NCI-H1436 (cell line): ENCODE measurements at places on chromosomes 7 and 10.

- DNase-seq, result peak; percentile 39
Measured at GRCh38 chr10:71486484-71487114, 89.9 kb downstream of the CDH23 start.

DNA sequence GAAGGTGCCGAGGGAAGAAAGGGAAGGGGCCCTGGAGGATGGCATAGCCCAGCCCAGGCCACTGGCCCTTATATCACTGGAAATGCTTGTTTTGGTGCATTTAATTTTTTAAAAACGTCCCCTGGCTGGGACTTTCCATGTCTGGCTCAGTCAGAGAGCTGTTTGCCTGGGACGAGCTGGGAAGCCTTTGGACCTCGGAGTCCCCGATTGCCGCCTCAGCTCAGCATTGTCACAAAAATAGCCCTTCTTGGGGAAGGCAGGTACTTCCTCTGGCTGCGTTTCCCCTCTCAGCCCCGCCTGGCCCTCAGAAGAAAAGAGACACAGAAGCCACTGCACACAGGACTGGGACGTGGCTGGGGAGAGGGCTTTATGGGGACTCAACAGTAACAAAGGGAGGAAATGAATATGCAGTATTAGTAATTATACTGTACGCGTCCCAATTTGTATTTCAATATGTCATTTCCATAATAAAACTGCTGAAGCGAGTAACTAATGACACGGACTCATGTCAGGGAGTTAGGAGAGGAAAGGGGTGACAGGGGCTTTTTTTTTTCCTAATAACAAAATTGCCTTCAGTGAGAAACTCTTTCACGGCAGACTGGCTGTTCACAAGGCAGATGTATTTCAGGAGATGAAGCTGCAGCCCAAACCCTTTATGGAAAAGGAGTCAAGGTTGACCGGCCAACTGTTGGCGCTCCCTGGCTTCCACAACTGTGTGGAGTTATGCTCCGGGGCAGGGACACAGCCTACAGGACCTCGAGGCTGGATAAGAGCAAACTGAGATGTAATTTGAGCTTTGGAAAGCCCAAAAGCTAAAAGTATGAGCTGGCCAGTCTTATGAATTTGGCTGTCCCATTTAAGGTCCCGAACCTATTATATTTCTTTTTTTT is 31.0 kb upstream of the MXI1 start:
- DNase-seq, result no peak

DNA sequence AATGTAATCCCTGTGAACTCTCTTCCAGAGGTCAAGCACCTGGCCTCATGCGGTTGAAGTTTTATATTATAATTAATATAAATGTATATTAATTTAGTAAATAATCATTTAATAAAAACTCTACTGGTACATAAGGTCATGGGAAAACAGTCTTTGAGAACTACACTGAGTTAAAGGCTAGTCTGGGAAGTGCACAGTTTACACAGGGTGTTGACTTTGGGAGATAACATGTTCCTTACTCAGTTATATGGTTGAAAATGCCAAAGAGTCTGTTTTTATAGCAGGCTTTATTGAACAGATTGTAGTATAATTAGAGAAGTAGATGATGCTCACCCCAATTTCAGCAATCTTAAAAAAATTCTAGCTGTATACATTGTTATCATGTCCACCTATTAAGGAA is 735.9 kb downstream of the GATA3 start:
- no peak for DNase-seq

- DNase-seq, result no peak
Measured at GRCh38 chr7:64581926-64582894, 19.3 kb upstream of the ZNF680 start.

GRCh38 chr10:28431139-28431538 is 101.8 kb upstream of the WAC start:
- DNase-seq, result no peak

GRCh38 chr7:34130558-34131295 is 225.4 kb downstream of the BMPER start:
- no peak for DNase-seq

- DNase-seq, result no peak
Measured at GRCh38 chr7:139452958-139453672, 30.4 kb downstream of the KLRG2 start.

DNA sequence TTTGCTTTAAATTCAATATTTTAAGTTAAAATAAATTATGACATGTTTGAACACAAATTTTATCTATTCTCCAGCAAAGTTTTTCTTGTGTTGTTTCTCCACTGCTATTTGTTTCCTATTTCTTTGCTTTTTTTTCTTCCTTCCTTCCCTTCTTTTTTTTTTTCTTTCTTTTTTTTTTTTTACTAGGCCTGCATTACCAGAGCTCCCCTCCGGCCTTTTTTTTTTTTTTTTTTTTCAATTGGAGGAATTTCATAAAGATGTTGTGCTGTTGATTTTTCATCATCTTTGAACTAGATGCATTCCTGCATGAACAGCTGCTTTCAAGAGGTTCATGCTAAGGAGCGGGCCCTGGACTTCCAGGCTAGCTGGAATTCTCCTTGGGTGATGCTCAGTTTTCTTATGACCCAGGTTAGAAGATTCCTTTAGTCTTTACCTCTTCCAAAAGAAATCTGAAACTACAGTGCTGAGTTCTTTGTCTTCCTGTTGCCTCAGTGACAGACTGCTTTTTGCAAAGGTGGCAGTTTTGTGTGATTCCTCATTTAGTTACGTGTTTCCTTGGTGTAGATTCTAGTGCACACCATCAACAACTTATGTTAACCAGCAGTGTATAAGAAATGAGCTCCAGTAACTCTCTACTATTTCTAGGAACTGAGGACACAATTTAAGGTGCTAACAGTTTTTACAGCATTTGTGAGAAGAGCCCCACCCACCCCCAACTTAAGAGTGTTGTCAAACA is 4.8 kb upstream of the CAMK1D start:
- no peak for DNase-seq

GRCh38 chr7:82291931-82292330 is 151.6 kb downstream of the CACNA2D1 start:
- no peak for DNase-seq

- no peak for DNase-seq
Measured at GRCh38 chr10:73862011-73862410, 12.3 kb downstream of the CAMK2G start.

- no peak for DNase-seq
Measured at GRCh38 chr7:157357129-157358040, 20.6 kb downstream of the DNAJB6 start.

- DNase-seq, result no peak
Measured at GRCh38 chr7:7416031-7416858, 119.4 kb downstream of the COL28A1 start.

GRCh38 chr10:9294865-9295264 is 1240.4 kb downstream of the GATA3 start:
- DNase-seq, result no peak

DNA sequence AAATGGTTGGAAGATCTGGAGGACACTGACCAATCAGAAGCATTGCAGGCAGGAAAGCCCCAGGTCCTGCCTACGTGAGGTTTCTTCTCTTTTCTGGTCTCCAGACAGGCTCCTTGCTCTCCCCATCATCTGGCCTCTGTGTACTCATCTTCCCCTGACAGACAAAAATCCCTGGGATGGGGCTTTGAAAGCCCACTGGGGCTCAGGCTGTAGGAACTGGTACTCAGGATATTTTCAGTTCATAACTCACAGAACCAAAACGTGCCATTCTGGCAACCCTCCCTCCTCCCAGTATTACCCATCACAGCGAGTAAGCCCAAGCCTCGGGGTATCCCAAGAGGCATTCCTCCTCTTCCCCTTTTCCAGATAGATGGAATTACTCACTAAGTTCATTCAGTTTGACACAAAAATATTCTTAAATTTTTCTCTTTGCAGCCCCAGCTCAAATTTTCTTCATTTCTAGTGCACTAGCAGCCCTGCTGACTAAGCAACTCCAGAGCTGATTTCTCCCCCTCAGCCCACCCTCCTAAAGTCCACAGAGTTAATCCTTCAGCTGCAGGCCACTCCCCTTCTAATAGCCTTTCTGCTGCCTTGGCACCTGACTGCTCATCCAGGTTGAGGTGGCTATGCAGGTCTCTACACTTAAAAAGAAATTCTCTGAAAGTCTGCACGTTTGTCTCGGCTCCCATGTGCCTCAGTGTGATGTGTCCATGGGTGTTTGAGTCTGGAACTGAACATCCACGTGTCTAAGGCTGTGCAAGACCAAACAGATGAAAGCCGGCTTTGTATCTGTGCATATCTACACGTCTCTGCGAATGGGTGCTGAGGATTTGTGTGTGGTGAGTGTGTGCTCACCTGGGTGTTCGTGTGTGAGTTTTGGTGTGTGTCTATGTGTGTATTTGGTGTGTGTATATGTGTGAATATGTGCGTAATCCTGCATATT is 331.4 kb downstream of the CCSER2 start:
- DNase-seq, result no peak

GRCh38 chr7:85890244-85890811 is 703.5 kb upstream of the SEMA3D start:
- peak; percentile 17 for DNase-seq

- DNase-seq, result no peak
Measured at GRCh38 chr10:16792675-16793074, 24.5 kb downstream of the RSU1 start.

GRCh38 chr10:130630135-130630534 is 493.9 kb downstream of the GLRX3 start:
- DNase-seq, result no peak

GRCh38 chr10:28997734-28998133 is 291.1 kb upstream of the LYZL1 start:
- DNase-seq, result no peak

- no peak for DNase-seq
Measured at GRCh38 chr7:20220293-20220761, 3.1 kb upstream of the MACC1 start.

GRCh38 chr7:3882782-3883181 is 581.7 kb downstream of the SDK1 start:
- no peak for DNase-seq

GRCh38 chr10:8986975-8987374 is 932.5 kb downstream of the GATA3 start:
- DNase-seq, result no peak

DNA sequence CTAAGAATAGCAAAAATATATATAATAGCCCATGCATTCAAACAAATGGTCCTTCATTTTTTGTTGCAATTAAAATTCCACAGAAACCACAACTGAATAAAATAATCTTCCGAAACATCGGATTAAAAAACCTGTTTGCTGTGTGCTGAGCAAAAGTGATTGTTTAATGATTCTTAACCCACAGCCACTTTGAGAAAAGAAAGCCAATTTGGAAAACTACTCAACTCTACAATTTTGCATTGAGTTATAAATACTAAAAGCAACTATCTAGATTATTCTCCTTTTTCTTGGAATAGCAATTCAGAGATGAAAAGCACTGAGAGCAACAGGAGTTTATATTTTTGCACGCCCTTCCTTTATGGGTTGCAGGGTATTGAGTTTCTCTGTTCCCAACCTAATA is 8.0 kb downstream of the ADRB1 start:
- no peak for DNase-seq

- no peak for DNase-seq
Measured at GRCh38 chr10:69329721-69330178, 51.5 kb downstream of the HK1 start.

- no peak for DNase-seq
Measured at GRCh38 chr7:54881816-54882520, 123.0 kb upstream of the SEC61G start.
